ENCODE measurements at places on chromosomes 16 and 17. TPM values are rescaled to one million over a fixed set of nuclear protein-coding genes. Genes with fewer than 3 reads are reported as not detected.

DNA sequence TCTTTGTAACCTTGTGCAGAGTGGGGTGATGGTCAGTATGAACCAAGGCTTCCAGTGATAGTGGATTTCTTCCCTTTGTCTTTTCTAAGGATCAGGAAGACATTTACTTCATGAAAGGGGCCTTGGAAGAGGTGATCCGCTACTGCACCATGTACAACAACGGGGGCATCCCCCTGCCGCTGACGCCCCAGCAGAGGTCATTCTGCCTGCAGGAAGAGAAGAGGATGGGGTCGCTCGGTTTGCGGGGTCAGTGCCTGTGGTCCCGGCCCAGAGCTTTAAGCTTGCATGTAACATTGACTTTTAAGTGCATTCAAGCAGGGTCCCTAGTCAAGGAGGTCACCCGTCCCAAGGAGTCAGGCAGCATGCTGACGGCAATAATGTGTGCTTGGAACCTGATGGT lies 56.0 kb downstream of the MEAK7 start:
- H3K4me1 ChIP-seq: no peaks in the 10 kb centered on the region
- H3K27ac ChIP-seq: no peak overlapping the region
- H3K36me3 ChIP-seq: no peaks in the 10 kb centered on the region
- no peak for DNase-seq

ZNF423 gene
- not detected for polyA plus RNA-seq

CD300C gene
- 0.25 TPM for polyA plus RNA-seq

GRCh38 chr16:31351246-31351941 lies 3.6 kb upstream of the ITGAX start:
- H3K36me3 ChIP-seq: no peaks in the 10 kb centered on the region
- H3K27me3 ChIP-seq: no peaks in the 10 kb centered on the region

ZNF469 gene
- 0.15 TPM for polyA plus RNA-seq

DNA sequence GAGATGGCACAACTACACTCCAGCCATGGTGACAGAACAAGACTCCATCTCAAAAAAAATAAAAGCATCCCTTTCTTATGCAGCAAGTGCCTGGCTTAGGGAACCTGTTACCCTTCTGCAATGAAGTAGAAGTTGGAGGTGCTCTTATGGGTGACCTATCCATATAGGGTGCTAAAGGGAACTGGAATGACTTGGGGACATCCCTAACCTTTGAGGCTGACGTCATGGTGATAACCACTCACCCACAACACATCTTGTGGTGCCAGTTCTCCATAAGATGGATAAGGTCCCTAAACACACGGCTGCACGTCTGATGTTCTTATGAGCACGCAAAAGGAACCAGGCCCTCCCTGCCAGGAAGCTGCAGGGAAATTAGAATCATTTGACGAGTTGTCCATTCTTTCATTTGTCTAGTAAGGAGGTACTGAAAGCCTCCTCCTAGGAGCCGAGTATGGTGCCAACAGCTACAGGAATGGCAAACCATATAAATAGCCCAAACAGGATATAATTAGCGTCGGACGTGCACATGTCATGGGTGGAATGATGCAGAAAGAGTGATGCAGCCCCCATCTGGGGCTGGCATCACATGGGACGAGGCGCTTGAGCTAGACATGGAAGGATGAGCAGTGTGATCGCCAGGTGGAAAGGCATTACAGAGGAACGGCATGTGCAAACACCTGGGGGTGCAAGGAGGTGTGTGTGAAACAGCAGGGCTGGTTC lies 52.5 kb downstream of the ARHGAP27 start:
- H3K36me3 ChIP-seq: no peaks in the 10 kb centered on the region
- peaks cover 24% of the 10 kb centered on the region for H3K27me3 ChIP-seq
- H3K4me3 ChIP-seq: peak overlapping the region; percentile 67

NLRC5 gene
- polyA plus RNA-seq: 27.3 TPM

DNAH9 gene
- not detected for polyA plus RNA-seq

- H3K27ac ChIP-seq: no peak overlapping the region
- no peaks in the 10 kb centered on the region for H3K36me3 ChIP-seq
- H3K27me3 ChIP-seq: no peaks in the 10 kb centered on the region
Observed at GRCh38 chr17:54992797-54993639, 24.5 kb downstream of the STXBP4 start.

TMIGD1 gene
- not detected for polyA plus RNA-seq

- H3K36me3 ChIP-seq: no peaks in the 10 kb centered on the region
- H3K4me1 ChIP-seq: no peaks in the 10 kb centered on the region
- H3K27ac ChIP-seq: no peak overlapping the region
- H3K27me3 ChIP-seq: no peaks in the 10 kb centered on the region
Observed at GRCh38 chr17:2564877-2565276, 28.6 kb upstream of the PAFAH1B1 start.

RASL10B gene
- polyA plus RNA-seq: not detected

DNA sequence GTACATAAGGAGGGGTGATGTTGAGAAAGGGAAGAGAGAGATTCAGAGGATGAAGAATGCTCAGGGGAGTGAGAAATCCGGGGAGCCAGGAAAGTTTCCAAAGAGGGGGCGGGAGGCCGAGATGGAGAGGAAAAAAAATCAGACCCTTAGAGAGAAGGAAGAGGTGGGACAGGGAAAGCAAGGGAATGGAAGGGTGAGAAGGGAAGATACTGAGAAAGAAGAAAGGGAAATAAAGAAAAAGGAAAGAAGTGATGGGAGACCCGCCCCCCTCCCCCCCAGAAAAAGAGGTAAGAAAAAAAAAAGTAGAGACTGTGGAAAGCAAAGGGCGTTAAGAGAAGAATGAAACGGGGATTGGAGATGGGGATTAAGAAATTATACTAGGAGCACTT lies 507 bp downstream of the DYNLRB2 start:
- peak overlapping the region; percentile 93 for H3K27ac ChIP-seq
- DNase-seq: no peak
- H3K4me3 ChIP-seq: peak overlapping the region; percentile 98

GRCh38 chr16:59748531-59748930 lies 1014.4 kb upstream of the GOT2 start:
- H3K27ac ChIP-seq: no peak overlapping the region
- no peak for DNase-seq
- H3K36me3 ChIP-seq: no peaks in the 10 kb centered on the region

- peaks cover 4% of the 10 kb centered on the region for H3K36me3 ChIP-seq
- peaks cover 59% of the 10 kb centered on the region for H3K4me1 ChIP-seq
- H3K27ac ChIP-seq: no peak overlapping the region
- H3K27me3 ChIP-seq: no peaks in the 10 kb centered on the region
- H3K4me3 ChIP-seq: no peak overlapping the region
Observed at GRCh38 chr16:81595629-81596292, 151.2 kb downstream of the CMIP start.

GRCh38 chr17:76003915-76004314 lies 3.3 kb downstream of the CDK3 start:
- no peaks in the 10 kb centered on the region for H3K36me3 ChIP-seq
- peaks cover 8% of the 10 kb centered on the region for H3K4me1 ChIP-seq
- no peak overlapping the region for H3K4me3 ChIP-seq
- H3K27ac ChIP-seq: no peak overlapping the region

- peaks cover 17% of the 10 kb centered on the region for H3K4me1 ChIP-seq
- H3K27ac ChIP-seq: peak overlapping the region; percentile 93
- DNase-seq: no peak
- no peaks in the 10 kb centered on the region for H3K27me3 ChIP-seq
- H3K36me3 ChIP-seq: peaks cover 13% of the 10 kb centered on the region
Observed at GRCh38 chr16:15671530-15672117, 21.6 kb downstream of the NDE1 start.

RGS9 gene
- not detected for polyA plus RNA-seq

GRCh38 chr16:3028716-3029319 lies 5.0 kb downstream of the THOC6 start:
- H3K36me3 ChIP-seq: no peaks in the 10 kb centered on the region
- no peak for DNase-seq
- H3K4me1 ChIP-seq: peaks cover 24% of the 10 kb centered on the region
- peak overlapping the region; percentile 41 for H3K27ac ChIP-seq
- H3K4me3 ChIP-seq: peak overlapping the region; percentile 61

GRCh38 chr16:54944002-54944401 lies 13.3 kb downstream of the IRX5 start:
- no peak overlapping the region for H3K27ac ChIP-seq
- no peaks in the 10 kb centered on the region for H3K4me1 ChIP-seq
- no peak overlapping the region for H3K4me3 ChIP-seq
- peaks cover 92% of the 10 kb centered on the region for H3K27me3 ChIP-seq
- peaks cover 11% of the 10 kb centered on the region for H3K36me3 ChIP-seq

ADAMTS18 gene
- not detected for polyA plus RNA-seq

DNA sequence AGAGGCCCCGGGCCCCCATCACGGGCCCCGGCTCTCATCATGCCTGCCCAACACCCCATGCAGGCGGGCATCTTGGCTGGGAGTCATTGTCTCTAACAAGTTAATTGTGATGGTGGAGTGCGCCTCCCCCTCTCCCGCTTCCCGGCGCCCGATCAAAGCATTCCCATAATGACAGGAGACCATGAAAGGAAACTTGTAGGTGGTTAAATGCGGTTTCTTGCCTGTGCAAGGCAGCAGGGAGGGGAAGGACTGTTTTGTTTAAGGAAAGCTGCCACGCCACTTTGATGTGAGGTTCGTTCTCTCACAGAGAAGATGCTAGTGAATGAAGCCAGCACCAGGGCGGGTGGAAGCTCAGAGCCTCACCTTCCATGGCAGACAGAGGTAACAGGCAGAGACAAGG lies 45.4 kb downstream of the C16orf78 start:
- no peaks in the 10 kb centered on the region for H3K36me3 ChIP-seq
- DNase-seq: no peak
- H3K4me1 ChIP-seq: no peaks in the 10 kb centered on the region
- no peaks in the 10 kb centered on the region for H3K27me3 ChIP-seq
- no peak overlapping the region for H3K27ac ChIP-seq

GRCh38 chr17:47998044-47998443 lies 27.1 kb downstream of the CDK5RAP3 start:
- no peak overlapping the region for H3K27ac ChIP-seq
- H3K27me3 ChIP-seq: peaks cover 31% of the 10 kb centered on the region
- H3K36me3 ChIP-seq: no peaks in the 10 kb centered on the region
- no peaks in the 10 kb centered on the region for H3K4me1 ChIP-seq
- no peak for DNase-seq

DNA sequence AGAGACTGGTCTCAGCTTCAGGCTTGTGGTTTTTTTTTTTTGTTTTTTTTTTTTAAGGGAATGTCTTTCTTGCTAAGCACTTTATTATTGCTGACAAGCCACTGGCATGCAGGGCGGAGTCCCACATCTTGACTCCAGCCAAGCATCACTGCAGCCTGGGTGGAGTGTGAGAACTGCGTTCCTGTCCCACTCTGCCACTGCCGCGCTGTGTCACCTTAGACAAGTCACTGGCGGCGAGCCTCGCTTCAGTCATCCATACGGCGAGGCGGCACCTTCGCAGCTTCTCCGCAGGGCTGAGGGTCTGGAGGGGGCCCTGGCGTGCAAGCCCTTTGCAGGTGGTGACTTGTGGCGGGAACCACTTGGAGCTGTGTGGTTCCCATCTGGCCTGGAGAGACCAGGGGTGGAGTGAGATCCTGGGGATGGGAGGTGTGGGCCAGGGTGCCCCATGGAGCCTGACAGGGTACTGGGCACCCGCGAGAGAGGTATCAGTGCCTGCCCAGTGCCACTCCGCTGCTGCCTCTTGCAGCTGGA lies 99.1 kb upstream of the CIBAR2 start:
- no peaks in the 10 kb centered on the region for H3K36me3 ChIP-seq
- no peak overlapping the region for H3K27ac ChIP-seq
- no peak overlapping the region for H3K4me3 ChIP-seq
- H3K27me3 ChIP-seq: no peaks in the 10 kb centered on the region
- no peaks in the 10 kb centered on the region for H3K4me1 ChIP-seq

DNA sequence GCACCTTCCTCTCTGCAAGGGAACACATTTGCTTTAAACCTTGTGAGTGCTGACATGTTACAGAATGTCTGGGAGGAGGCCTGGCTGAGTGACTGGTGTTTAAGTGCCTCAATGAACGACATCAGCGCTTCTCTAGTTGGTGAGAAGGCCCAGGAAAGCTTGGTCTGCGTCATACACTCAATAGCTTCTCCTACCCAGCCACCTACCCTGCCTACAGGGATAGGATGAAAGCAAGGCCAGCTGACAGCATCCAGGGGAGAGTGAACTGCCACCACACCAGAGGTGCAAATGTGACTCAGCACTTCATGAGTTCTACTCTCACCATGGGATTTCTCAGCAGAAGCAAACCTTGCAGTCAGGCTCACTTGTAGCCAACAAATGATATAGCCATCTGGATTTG lies 31.7 kb upstream of the CFAP20 start:
- peaks cover 31% of the 10 kb centered on the region for H3K36me3 ChIP-seq
- H3K4me1 ChIP-seq: no peaks in the 10 kb centered on the region
- no peak overlapping the region for H3K4me3 ChIP-seq
- H3K27me3 ChIP-seq: no peaks in the 10 kb centered on the region

GNG13 gene
- not detected for polyA plus RNA-seq

- H3K27ac ChIP-seq: no peak overlapping the region
- no peak for DNase-seq
- H3K4me3 ChIP-seq: no peak overlapping the region
Observed at GRCh38 chr16:52964290-52964689, 88.4 kb downstream of the CHD9NB start.

DNA sequence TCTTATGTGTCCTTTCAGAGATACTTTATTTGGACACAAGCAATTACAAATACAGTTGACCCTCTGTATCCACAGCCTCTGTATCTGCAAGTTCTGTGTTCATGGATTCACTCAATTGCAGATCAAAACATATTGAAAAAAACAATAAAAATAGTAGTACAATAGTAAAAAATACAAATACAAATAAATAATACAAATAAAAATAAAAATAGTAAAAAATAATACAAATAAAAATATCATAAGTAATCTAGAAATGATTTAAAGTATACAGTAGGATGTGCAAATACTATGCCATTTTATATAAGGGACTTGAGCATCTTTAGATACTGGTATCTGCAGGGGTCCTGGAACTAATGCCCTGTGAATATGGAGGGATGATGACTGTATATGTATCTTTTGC lies 47.4 kb upstream of the WSB1 start:
- peaks cover 7% of the 10 kb centered on the region for H3K27me3 ChIP-seq
- peaks cover 16% of the 10 kb centered on the region for H3K4me1 ChIP-seq
- no peak for DNase-seq

DNA sequence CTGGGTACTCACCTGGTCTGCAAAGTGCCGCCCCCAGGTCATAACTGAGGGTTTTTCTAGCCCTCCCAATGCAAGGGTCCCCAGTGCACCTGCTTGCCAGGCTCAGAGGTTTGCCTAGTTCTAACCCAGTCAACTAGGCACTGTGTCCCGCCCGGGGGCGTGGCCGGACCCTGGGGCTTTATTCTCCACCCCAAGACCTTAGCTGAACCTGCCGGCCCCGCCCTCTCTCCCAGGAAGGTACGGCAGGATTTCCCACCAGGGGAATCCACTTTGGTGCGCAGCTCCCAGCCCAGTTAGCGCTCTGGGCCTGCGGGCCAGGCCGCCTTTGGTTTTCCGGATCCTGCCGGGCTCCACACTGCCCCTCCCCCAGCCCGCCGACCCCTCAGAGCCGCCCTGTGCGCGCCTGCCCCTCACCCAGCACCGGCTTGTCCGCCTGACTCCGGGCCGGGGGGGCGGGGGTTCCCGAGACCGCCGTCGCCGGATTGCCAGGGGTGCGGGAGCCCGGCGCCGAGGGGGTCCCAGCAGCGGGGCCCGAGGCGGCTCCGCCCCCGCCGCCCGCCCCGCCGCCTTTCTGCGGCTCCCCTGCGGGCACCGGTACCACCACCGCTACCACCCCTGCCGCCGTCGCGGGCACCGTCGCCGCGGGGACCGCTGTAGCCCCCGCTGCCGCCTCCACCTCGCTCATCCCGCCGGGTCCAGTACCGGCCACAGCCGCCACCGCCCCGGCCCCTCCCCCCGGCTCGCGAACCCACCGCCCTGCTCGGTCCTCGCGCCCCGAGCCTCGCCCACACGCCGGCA lies 424 bp downstream of the YBX2 start:
- H3K27ac ChIP-seq: no peak overlapping the region
- peaks cover 61% of the 10 kb centered on the region for H3K27me3 ChIP-seq
- H3K4me1 ChIP-seq: peaks cover 26% of the 10 kb centered on the region
- no peak for DNase-seq
- no peaks in the 10 kb centered on the region for H3K36me3 ChIP-seq
- H3K4me3 ChIP-seq: peak overlapping the region; percentile 70

Data from naive B cell (primary cell).